Stimulated activated CD8-positive, alpha-beta memory T cell treated with anti-CD3 and anti-CD28 coated beads, Interleukin-4, amount 100 ng/mL, for 4 hours (primary cell): ENCODE measurements at places on chromosomes 7 and 10.

DNA sequence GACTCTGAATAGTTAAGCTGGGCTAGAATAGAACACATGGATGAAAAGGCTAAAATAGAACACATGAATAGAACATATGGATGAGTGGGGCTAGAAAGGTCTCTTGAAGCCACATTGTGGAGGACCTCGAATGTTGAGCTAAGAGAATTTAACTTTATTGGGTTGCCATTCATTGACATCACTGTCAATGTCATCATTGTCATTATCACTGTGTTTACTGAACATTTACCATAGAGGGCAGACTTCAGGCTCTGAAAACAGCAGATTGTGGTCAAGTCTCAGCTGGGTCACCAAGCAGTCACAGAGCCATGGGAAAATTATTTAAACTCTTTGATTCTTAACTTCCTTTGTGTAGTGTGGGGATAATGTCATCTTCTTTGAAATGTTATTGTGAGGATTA, 80.4 kb downstream of the WDFY4 start:
- DNase-seq = no peak

DNA sequence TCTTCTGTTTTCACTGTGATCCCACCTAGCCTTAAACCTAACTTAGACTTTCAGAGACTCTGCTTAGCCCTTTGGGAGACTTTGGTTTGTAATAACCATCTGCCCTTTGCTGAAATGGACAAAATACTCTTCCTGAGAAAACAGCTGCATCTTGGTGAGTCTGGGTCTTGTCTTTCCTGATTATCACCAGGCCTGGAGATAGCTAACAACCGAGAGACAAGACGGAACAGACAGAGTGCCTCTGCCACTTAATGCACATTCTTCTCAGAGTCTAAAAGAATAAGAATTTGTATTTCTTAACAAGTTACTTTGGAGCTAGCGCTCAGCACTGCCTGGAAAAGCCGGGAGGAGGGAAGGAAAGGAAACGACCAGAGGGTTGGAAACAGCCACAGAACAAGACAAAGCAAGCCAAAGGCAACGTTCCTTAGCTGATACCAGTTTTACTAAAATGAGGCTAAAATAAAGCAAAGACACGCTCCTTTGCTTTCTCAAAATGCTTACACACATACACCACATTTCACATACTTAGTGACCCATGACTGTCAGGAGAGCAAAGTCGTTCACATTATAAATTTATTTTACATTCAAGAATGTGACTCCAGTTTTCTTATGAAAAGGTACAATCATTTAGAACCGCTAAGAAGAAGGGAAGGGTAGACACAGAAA, 70.3 kb upstream of the DGKI start:
- DNase-seq = no peak

- DNase-seq = no peak
Observed at GRCh38 chr10:19003341-19003740, 45.3 kb upstream of the MALRD1 start.

DNA sequence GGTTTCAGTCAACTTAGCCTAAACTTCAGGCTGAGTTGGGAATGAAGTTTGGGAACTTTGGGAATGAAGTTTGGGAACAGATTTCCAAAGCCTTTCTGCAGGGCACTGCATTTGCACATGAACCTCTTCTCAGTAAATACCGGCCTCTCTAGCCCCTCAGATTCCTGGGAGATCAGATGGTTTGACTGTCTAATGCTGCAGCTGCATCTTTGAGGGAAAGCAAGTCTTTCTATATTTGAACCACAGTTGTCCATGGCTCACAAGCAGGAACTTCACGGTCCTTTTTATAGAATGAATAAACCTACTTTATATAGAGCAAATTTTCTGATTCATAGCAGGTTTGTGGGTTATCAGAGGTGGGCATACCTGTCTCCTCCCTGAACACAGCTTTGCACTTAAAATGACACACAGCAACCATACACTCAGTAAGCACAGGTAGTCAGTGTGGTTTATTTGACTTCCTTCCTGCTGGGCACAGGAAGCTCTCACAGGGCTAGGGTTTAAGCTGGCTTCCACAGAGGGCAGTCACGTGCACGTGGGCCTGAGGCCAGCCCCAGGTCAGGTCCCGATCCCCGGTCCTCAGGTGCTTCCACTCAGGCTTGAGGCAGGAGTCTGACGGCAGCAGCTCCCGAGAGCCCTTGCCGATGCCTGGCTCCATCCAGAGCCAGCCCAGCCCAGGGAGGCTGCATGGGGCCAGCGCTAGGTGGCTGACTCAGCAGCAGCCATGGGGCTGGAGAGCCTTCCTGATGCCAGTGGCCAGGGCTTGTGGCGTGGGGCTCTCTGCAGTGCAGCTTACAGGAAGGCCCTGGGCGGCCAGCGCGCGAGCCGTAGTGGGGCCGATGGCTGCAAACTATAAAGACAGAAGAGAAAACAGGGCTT, 12.8 kb upstream of the MMP21 start:
- no peak for DNase-seq

DNA sequence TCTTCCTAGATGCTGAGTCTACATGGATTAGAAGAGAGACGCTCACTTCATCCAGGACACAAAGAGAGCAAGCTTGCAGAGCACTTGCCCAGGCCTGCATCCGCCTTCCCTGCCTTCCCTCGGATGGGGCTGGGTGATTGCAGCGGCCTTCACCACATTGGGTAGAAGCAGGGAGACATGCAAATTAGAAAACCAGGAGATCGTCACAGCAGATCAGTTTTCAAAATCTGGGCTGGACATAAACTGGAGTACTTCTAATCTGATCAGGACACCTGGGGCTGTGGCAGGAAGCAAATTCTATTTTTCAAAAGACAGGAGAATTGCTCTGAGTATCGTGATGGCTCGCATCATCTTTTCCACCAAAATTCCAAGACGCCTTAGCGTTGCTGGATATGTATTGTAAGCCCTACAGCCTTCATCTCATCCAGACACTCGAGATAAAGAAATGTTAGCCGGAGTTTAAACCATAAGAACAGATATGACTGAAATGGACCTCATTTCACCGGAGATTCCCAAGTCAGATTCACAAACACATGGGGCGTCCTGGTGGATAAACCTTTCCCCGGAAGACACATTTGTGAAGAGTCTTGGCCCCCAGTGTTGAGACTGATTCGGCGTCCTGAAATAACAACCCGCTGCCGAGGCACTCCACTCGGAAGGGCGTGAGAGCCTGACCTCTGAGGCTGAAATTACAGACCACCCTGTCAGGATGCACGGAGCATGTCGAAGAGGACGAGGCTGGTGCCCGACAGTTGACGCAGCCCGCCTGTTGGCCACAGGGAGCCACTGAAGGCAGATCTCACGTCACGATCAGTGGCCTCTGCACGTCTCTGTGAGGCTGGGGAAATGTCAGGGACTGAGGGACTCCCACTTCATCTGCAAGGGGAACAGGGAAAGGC, 91.2 kb upstream of the PARD3 start:
- no peak for DNase-seq

DNA sequence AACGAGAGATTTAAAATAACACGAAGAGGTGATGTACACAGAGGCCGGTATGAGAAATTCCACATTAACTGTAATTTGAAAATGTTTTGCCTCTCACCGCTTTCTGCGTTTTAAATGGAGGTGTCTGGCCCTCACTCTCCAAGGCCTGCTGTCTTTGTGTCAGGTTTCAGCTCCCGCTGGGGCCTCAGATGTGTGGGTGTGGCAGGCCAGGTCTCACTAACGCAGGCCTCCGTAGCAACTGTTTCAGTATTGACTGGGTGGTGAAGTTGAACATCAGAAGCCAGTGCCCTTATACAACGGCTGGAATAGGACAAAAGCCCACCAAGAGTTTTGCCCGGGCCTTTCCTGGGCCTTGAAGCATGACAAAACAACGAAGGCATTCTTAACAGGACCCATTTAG, 303.1 kb downstream of the ADARB2 start:
- DNase-seq = no peak

- no peak for DNase-seq
Observed at GRCh38 chr10:16439295-16439694, 2.5 kb downstream of the PTER start.

GRCh38 chr10:33653584-33654367, 319.3 kb upstream of the NRP1 start:
- DNase-seq = no peak

DNA sequence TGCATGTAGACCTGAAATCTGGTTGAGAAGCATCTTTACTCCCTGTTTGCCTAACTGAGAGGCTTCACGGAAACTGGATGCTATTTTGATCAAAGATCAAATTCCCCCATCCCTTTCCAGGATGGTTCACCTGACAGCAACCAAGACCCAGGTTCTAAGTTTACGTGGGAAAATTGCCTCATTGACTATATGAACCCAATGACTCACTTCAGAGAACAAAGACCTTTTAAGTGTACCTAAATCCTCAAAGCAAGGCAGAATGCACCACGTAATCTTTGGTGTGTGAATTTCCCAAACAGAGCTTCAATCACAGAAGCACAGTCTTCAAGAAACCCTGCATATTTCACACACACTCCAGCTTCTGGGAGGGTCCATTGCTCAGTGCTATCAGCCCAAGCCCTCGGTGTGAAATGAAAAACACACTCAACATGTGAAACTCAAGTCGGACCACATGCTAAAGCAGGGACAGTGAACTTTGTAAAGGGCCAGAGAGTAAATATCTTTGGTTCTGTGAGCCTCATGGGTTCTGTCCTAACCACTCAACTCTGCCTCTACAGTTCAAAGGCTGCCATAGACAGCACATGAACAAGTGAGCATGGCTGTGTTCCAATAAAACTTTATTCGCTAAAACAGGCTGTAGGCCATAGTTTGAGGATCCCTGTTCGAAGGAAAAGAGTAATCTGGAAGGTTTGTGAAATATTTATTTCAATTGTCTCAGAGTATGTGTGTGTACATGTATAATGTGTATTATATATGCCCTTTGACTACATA, 275.6 kb upstream of the FOXK1 start:
- DNase-seq = no peak

GRCh38 chr7:38655833-38656774, 24.9 kb upstream of the AMPH start:
- DNase-seq = no peak

DNA sequence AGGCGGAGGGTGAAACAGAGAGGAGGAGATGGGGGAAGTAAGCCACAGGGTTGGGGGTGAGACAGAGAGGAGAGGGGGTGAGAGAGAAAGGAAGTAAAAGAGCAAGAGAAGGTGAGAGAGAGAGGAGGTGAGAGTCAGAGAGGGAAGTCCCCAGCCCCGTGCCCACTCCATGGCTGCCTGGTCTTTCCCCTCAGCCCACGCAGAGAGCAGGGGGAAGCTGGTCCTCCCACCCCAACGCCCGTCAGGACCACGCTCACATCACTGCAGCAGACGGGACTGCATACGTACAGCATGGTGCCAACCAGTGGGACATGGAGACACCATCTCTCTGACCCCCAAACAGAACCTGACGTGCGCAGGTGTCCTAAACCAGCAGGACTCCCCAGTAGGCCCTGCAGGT, 12.1 kb upstream of the PDGFA start:
- peak; percentile 52 for DNase-seq

- DNase-seq = no peak
Observed at GRCh38 chr10:110461088-110461487, 36.6 kb upstream of the DUSP5 start.

- DNase-seq = no peak
Observed at GRCh38 chr10:131840788-131841118, 60.1 kb upstream of the PPP2R2D start.

GRCh38 chr10:124886610-124887009, 55.3 kb upstream of the ZRANB1 start:
- no peak for DNase-seq

DNA sequence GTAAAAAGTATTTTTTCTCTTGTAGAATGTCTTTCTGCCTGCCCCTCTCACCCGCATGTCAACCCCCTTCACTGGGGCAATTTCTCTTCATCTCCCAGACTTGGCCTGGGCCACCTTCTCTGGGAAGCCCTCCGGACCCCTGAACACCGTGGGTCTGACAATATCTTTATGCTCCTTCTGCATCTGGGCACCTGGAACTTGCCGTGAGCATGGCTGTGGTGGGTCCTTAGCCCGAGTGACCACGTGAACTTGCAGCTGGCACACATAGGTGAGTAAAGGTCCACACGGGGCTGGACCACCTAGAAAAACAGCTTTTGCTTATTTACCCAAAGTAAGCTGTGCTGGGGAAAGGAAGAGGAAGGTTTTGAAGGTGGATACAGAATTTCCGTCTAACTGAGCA, 600.2 kb downstream of the DNAJB6 start:
- DNase-seq = no peak

DNA sequence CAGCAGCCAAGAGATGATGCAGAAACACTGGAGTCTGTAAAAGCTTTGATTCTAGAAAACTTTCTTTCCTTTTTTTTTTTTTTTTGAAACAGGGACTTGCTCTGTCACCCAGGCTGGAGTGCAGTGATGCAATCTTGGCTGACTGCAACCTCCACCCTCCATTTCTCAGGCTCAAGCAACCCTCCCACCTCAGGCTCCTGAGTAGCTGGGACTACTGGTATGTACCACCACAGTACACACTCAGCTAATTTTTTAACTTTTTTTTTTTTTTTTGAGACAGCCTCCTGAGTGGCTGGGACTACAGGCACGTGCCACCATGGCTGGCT, 17.0 kb upstream of the BAG3 start:
- no peak for DNase-seq

GRCh38 chr7:12074889-12075288, 136.2 kb upstream of the TMEM106B start:
- DNase-seq = no peak

DNA sequence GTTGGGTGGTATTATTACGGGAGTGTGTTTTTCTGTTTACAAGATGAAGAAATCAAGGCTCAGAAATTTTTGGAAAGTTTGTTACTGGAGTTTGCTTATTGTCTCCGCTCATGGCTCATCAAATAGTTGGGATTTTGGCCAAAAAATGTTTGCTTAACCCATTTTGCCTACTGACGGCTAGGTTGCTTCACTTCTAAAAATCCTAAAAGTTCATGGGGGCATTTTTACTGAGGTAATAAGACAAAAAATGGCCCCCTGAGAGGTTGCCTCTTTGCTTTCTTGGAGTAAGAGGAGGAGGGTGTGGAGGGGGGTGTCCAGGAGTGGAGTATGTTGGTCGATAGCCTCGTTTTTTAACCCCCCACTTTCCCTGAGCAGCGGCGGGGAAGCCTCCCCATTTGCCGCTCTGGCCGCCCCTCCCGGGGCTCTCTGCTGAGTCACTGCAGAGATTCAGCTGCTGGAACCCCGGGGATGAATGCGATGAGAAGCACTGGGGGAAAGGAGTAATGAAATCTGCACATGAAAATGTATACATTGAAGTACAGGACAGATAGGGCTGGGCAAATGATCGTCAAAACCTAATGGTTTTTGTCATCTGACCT, 1.5 kb downstream of the MEST start:
- DNase-seq = no peak

GRCh38 chr10:96690755-96691730, 29.3 kb downstream of the PIK3AP1 start:
- no peak for DNase-seq

- DNase-seq = no peak
Observed at GRCh38 chr7:148537435-148537834, 53.1 kb upstream of the C7orf33 start.
